ENCODE measurements at places on chromosomes 5 and 9.

GRCh38 chr5:55159763-55160492 lies at the start of gene GPX8:
Gene GPX8 (plus strand): TSS chr5:55160171. CDS start chr5:55160193, 22 bp downstream.
- no peak for DNase-seq

- no peak for DNase-seq
Measured at GRCh38 chr9:32092031-32092430, 292.4 kb upstream of the ACO1 start.

DNA sequence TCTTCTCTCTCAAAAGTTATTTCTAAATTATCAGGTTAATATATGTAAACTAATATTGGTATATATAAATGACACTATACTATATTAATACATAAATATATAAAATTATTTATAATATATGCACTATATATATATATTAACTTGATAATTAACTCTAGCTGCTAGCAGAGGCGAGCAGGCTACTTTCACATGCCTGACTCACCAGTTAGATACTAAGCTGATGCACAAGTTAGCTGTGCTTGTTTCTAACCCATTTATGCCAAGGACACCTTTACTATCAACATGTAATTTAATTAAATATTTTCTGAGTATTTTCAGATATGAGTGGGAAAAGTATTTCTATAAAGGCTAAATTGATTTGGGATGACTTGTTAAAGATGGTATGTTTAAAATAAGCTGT lies 70.1 kb downstream of the TRIO start:
- no peak for DNase-seq

GRCh38 chr9:122827761-122828093 lies 661 bp downstream of the PDCL start:
- no peak for DNase-seq

- no peak for DNase-seq
Measured at GRCh38 chr5:11048760-11049159, 287.7 kb upstream of the DAP start.

DNA sequence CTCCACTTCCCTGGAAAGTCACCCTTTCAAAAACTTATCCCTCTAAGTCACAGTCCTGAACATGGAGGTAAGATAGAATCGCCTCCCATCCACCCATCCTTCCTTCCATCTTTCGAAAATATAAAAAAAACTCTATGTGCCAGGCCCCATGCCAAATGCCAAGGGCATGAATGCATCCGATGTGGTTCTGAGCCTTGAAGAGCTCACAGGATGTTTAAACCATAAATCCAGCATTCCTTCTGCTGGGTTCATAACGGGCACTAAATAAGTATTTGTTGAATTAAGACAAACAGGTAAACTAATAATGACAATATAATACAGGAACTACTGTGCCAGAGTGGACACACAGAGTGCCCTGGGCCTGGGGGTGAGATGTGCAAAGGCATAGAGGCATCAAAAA lies 147.3 kb downstream of the TTLL11 start:
- DNase-seq: no peak

- no peak for DNase-seq
Measured at GRCh38 chr9:134364391-134365114, 38.3 kb downstream of the RXRA start.

- DNase-seq: no peak
Measured at GRCh38 chr9:124863371-124863871, 1.5 kb downstream of the ARPC5L start.

DNA sequence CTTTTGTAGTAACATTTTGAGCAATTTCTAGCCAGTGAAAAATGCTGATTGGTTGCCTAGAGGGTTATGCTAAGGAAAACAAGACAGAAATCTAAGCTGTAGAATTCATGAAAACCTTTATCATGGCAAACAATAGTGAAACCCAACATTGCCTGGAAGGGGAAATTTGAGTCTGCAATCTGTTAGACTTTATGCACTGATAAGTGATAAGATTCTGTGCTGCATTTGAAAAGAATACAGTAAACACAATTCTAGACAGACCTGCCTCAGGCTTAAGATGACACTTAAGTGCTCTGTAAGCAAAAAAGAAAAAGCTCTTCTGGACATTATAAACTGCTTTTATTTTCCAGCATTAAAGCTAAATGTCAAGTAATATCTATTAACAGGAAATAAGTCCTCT lies 519.3 kb downstream of the ISL1 start:
- DNase-seq: no peak

GRCh38 chr5:44885903-44886302 lies 77.2 kb downstream of the MRPS30 start:
- DNase-seq: no peak

- no peak for DNase-seq
Measured at GRCh38 chr5:141003791-141004611, 37.7 kb downstream of the PCDHAC2 start.

DNA sequence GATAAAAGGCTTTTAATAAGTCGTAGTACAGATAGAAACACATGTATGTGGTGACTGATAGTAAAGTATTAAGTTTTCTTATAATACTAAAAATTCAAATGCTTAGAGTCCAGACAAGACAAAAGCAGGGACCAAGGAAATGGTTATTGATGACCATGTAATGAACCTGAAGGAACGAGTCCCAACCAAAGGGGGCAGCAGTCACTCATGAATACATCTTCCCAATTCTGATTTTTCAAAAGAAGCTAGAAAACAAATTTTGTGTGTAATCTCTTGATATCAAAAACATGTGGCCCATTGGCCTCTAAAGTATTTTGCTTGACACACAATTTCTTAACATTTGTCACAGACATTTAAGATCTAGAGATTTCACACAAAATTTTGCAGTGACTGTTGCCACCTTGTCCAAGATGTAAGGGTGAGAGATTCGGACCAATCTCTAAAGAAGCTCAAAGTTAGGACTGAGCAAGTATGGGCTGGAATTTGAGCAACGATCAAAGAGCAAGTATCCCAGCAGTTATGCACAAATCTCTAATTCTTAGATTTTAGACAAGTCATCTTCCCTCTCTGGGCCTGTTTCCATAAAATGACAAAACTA lies 66.8 kb downstream of the ARL15 start:
- no peak for DNase-seq

DNA sequence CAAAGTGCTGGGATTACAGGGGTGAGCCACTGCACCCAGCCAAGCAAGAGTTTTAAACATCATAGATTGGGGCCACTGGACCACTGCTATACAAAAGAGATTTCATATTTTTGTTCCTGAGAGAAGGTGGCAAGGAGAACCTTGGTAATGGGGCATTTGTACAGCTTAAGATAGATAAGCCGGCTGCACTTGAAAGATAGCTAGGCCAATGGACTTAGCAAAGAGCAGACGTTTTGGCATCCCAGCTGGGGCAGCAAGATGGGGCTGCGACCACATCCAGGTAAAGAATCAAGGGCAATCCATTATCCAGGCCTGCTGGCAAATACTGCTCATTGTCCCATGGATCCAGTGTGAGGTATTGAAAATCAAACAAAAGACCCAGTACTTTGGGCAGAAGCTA lies 3.9 kb upstream of the ISCA1 start:
- DNase-seq: no peak

GRCh38 chr9:38421498-38422211 lies 2.6 kb downstream of the IGFBPL1 start:
- no peak for DNase-seq

DNA sequence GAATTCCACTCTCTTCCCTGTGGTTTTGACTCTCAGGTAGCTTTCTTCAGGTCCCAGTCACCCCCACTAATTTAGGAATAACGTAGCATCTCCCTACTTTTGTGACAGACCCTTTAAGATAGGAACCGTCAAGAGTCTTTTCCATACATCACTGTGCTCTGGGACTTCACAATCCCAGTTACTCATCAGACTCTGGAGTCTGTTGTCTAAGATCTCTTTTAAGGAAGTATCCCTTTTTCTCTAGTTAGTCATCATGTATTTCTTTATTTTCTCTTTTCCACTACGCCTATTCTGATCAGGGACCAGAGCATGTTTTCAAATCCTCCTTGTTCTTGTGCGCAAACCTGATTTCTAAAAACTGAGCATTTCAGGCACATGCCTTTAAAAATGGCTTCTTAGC lies 143.0 kb downstream of the GOLPH3 start:
- DNase-seq: no peak

- no peak for DNase-seq
Measured at GRCh38 chr9:76658510-76659231, 105.6 kb upstream of the PCA3 start.

- no peak for DNase-seq
Measured at GRCh38 chr5:157345067-157345466, 79.1 kb downstream of the CYFIP2 start.

- no peak for DNase-seq
Measured at GRCh38 chr9:8486095-8486494, 686.5 kb upstream of the DMAC1 start.

DNA sequence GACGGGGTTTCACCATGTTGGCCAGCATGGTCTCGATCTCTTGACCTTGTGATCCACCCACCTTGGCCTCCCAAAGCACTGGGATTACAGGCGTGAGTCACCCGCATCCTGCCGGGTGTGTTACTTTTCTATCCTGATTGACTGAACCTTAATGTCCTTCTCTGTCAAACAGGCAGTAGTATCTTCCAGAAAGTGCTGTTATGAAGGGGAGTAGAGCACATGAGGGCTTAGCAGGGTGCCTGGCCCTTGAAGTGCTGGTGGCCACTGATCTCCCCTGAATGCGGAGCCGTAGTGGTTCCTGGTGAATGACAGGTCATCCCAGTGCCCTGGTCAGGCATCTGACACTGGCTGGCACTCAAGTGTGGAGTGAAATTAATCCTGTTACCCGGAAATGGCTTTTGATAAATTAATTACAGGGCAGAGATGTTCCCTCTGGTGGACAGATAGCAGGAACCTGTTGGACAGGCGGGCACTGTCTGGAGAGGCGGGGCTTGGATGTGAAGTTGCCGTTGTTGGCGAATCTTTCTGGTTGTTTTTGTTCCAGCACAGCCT lies 28.4 kb downstream of the PRRC2B start:
- no peak for DNase-seq

DNA sequence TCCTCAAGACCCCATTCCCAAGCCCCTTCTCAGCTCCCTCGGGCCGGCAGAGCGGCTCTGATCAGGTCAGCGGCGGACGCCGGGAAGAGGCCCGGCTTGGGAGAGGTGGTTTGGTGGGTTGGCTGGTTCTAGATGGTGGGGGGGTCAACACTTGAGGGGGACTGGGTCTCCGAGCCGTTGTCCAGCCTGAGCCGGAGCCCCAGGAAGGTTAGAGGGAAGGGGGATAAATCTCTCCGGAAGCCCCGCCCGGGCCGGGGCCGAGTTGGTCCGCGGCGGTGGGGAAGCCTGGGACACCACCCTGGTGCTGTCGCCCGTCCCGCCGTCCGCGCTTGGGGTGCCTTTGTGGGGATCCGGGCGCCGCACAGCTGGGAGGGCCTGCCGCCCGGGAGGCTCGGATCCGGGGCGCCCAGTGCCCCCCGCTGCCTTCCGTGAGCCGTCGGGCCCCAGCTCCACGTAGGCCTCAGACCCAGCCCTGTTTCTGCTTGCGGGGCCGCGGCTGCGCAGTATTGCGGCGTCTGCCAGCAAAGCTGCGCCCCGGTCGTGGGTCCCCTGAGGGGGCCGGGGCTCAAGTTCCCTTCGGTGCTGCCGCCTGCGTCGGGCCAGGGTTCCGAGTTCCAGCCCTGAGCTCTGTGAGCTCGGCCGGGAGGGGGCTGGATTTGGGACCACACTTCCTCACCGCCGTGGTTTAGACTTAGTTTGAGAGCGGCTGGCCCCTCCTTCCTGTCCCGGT lies 542 bp upstream of the TRIM52 start:
- peak; percentile 48 for DNase-seq

GRCh38 chr5:160266752-160267345 lies 37.5 kb downstream of the FABP6 start:
- no peak for DNase-seq

DNA sequence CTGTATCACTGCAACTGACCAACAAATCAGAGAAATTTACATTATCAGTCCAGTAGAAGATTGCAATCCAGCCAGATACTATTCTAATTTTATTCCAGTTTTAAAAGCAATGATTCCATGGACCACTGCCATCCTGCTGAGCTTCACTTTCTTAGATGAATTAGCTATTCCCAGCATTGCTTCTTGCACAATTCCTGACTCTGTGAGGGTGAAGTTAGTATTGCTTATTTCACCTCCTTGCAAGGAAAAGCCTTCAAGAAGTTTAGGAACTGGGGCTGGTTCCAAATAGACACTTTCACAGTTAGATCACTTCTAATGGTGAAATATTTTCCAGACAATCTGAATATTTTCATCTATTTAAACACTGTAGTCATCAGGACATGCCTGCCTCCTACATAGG lies 338.6 kb upstream of the TNC start:
- DNase-seq: no peak

- no peak for DNase-seq
Measured at GRCh38 chr5:154723740-154724505, 31.3 kb upstream of the LARP1 start.

DNA sequence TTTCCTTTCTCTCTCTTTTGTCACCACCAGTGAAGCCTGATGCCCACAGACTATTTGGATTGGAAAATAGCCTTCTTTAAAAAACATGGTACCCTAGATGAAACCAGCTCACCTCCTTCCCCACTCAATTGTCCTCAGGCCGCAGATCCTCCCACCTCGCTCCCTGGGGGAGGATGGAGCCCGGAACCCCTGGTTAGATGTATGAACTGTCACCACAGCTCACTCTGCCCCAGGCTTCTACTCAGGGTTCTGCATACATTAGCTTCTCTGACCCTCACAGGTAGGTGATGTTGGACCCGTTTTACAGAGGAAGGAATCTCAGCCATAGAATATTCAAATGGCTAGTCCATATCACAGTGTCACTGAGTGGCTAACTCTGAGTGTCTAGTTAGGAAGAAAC lies 1.8 kb downstream of the MAMDC2 start:
- DNase-seq: no peak

GRCh38 chr5:168234133-168234532 lies 57.3 kb upstream of the WWC1 start:
- DNase-seq: no peak

GRCh38 chr5:133048993-133049725 lies 2.7 kb upstream of the HSPA4 start:
- DNase-seq: no peak

DNA sequence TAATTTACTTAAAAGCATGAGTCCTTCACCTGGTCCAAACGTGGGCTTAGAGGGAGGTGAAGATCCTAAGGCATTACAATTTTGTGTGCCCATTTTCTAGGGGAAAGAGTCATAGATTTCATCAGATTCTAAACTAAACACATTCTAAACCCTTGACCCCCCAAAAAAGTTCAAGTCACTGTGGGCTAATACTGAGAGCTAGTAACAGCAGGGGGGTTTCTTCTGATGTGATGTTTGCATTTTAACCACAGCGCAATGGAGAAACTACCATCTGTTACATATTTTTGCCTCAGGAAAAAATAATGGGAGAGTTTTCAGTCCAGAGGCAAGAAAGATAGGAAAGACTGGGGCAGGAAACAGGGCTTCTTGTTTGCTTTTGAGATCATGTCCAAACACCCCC lies 110.8 kb upstream of the SLC1A3 start:
- no peak for DNase-seq

GRCh38 chr9:131739133-131739958 lies 530 bp downstream of the RAPGEF1 start:
- no peak for DNase-seq

GRCh38 chr5:138903130-138903775 lies 28.1 kb upstream of the LRRTM2 start:
- DNase-seq: no peak

DNA sequence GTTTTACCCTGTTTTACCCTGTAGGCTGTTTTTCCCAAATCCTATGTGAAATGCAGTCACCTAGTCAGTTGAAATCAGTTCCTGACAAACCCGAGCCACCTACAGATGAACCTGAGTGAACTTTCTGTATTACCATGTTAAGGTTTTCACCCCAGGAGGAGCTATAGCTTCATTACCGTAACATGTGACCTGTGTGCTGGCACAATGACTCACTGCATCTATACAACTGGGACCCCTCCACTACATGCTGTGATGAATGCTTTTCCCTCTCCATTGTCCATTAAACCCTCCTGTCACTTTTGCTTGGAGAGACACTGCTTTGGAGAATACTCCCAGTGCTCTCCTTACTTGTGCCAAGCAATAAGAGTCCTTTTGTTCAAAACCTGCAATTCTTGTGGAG lies 1974.8 kb downstream of the EFNA5 start:
- no peak for DNase-seq
